ENCODE measurements at places on chromosomes 12 and 14.
A peak's percentile ranks its signal among the peaks of the same experiment; 100 is the strongest.

DNA sequence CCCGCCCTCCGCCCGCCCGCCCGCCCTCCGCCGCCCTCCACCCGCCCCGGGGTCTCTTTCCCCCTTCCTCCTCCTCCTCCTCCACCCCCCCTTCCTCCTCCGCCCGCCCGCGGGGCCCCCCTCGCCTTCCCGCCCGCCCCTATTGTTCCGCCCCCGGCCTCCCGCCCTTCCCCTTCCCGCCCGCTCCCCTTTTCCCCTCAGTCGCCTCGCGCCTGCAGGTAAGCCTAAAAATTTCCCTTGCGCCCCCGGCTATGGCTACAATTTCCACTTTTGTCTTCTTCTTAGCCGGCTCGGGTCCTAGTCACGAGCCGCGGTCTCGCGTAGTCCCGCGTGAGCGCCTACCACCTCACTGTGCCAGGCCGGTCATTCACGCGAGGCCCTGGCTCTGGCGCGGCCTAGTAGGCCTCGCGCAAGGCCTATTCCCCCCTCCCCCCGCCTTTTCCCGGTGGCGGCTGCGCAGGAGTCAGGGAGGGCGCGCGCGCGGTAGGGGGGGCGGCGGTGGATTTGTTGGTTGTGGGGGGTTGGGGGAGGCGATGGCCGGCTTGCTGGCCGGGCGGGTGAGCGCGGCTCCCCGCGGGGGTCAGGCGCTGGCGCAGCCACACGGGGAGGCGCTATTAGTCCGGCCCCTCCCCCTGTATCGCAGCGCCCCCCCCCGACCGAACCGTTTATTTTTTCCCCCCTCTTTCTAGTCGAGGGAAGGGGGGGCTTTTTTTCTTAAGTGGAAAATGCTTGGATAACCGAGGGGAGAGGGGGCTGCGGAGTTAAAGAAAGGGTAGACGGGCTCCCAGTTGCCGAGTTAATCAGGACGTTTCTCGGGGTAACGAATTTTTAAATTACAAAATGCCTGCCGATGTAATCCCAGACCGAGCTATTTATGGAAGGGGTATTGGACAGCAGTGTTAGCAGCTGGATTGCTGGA is 516 bp downstream of the PCBP2 start:
- DNase-seq = peak; percentile 49

DNA sequence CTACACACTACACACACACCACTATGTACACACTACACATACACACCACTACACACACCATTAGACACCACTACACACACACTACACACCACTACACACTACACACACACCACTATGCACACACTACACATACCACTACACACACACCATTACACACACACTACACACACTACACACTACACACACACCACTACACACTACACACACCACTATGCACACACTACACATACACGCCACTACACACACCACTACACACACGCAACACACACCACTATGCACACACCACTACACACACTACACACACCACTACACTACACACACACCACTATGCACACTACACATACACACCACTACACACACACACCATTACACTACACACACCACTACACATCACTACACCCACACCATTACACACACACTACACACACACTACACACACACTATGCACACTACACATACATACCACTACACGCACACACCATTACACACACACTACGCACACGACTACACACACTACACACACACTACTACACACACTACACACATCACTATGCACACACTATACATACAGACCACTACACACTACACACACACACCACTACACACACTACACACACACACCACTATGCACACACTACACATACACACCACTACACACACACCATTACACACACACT is 13.6 kb downstream of the NOC4L start:
- no peak for DNase-seq

- no peak for DNase-seq
Observed at GRCh38 chr12:78145398-78145797, 314.7 kb downstream of the NAV3 start.

DNA sequence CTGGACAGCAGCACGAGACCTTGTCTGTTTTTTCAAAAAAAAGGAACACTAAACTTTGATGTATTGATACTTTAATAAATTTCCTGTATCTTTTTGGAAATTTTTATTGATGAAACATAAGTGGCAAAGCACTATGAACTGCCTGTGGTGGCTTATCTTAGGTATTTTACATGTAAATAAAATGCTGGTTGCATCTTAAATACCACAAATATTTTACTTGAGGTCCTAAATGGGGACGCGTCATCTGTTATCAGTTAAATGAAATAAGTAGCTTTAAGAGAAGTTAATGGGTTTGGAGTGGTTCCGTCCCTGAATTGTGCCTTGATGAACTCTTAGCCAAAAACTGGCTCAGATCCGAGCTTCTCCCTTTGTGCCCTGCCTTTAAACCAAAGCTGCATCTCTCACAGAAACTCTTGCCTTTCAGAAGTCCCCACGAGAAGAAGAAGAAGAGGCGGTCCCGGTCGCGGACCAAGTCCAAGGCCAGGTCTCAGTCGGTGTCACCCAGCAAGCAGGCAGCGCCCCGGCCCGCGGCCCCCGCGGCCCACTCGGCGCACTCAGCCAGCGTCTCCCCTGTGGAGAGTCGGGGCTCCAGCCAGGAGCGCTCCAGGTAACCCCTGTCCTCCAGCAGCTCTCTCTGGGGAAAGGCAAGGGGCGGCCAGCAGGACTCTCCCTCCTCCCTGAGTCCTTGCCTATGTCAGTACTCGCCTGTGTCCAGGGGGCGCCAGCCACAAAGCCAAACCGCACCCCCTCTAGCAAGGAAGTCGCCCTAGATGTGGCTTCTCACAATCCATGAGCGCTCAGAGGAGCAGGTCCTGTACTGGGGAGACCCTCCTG is 31.2 kb upstream of the MMP17 start:
- DNase-seq = no peak

DNA sequence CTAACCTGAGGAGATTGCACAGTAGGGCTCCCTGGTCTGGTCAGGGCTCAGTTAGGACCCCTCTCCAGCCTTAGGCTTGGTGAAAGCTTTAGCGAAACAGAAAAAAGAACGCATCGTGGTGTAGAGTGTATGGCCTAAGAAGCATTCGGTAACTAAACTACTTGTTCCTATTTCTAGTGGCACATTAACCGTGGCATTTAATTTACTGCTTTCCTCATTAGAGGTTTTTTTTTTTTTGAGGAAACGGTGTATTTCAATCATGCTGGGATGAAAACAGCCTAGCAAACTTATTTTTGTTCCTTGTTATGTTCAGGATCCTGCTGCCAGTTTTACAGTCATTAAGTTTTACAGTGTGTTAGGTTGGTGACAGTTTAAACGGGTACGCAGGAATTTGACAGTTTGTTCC is 518 bp upstream of the OSBPL8 start:
- DNase-seq = no peak

DNA sequence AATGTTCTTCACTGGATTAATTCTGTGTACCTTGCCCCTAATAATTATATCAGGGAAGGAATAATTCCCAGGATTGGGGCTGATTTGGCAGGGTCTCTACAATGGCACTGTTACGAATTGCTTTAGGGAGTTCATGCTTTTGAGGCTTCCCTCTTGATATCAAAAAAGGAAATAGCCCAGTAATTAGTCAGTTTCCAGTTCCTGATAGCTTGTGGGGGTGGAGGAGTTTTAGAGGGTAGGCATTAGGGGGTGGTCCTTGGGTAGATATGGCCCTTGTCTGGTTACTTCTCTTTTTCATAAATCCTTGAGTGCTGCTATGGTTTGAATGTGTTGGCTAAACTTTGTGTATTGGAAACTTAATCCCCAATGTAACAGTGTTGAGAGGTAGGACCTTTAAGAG is 6.1 kb upstream of the SRSF5 start:
- DNase-seq = no peak

GRCh38 chr12:124402248-124403066 is 107.6 kb downstream of the RFLNA start:
- no peak for DNase-seq

GRCh38 chr12:7832059-7832696 is 40.5 kb downstream of the SLC2A14 start:
- DNase-seq = no peak

DNA sequence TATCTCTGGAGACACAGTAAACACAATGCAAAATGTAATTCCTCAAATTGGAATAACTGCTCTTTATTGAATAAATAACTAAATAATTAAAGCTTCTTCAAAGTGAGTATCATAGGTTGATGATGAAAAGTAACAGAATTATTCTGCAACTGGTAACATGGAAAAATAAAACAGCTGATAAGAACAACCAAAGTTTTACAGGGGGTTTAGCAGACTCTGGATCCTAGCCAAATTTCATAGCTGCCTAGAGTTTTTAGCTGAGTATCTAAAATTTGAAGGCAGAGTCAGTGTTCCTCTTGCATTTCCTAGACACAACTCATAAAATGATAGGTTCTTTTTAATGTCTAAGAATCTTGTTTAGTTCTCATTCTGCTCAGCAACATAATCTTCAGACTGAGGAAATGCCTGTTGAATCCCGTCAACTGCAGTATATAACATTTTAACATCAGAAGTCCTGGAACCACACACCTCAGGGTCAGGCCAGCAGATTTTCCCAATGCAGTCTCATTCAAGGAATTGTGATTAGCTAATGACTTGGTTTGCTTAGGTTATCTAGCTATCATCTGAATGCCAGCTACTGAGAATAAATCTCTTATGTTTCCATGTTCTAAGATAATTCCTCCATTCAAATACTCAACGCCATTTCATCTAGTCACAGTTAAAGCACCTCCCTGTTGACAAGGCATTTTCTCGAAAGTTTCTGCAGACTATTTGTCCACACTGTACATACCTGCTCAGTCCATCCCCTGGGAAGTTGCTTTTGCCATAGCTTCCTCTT is 411.6 kb downstream of the BCAT1 start:
- no peak for DNase-seq

GRCh38 chr14:105485739-105486162 is 935 bp upstream of the CRIP1 start:
- DNase-seq = no peak

Measured in esophagus squamous epithelium (tissue), 5 donors.